EH (cell line): ENCODE measurements at places on chromosomes 13 and 19.

GRCh38 chr13:73290844-73291243 is 232.0 kb downstream of the KLF5 start:
- DNase-seq = no peak

GRCh38 chr19:38057959-38058690 is 151.1 kb downstream of the SIPA1L3 start:
- no peak for DNase-seq

DNA sequence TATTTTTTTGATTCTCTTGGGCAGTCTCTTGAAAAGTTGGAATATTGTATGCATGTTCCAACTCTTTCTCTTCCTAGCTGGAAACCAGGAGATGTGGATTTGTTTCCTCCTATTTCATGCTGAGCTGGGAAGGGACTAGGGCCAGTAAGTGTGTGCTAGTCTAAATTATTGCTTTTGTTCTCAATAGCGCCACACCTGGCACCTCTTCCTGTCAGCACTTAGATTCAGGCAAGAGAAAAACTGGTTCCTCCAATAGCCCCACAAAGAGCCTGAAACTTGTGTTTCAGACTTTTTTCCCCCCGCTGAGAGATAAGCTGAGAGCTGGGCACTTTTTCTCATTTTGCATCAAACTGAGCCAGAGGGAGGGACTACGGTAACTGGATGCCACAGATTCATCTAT is 353.4 kb downstream of the OLFM4 start:
- DNase-seq = no peak

- DNase-seq = peak; percentile 49
These were observed 40.8 kb upstream of the TPP2 start for GRCh38 chr13:102555914-102556553.

DNA sequence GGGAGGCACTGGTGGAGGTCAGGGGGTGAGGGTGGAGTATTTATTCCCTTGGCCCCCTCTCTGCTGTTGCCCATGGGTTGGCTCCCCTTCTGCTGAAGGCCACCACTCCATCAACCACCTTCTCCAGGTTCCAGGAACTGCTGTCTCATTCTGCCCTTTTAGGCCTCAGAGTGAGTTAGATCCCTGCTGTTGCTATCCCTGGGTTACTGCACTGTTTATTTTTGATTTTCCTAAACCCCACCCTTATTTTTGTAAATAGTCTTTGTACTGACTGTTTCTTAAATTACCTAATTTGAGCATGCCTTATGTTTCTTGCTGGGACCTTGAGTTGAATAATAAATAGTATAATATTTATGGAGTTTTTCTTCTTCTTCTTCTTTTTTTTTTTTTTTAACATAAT is 132.8 kb downstream of the RGCC start:
- no peak for DNase-seq

GRCh38 chr13:48232420-48233045 is 473 bp upstream of the ITM2B start:
- DNase-seq = peak; percentile 31

DNA sequence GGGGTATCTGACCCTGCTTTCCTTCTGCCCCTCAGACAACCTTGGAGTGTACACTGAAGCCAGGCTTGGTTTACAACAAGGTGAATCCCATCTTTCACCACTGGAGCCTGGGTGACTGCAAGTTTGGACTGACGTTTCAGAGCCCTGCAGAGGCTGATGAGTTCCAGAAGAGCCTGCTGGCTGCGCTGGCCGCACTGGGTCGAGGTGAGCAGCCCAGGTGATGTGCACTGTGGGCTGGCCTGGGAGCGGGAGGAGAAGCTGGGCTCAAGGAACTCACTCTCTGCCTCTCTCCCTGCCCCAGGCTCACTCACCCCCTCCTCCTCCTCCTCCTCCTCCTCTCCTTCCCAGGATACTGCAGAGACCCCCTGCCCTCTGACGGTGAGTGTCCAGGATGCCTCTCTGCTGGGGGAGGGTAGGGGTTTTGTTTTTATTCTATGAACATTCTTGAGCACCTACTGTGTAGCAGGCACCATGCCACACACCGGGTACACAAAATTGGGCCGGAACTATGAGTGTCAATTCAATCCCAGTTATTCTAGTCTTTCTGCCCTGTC is 3.5 kb downstream of the SPRED3 start:
- no peak for DNase-seq

GRCh38 chr19:48419158-48419920 is 25.9 kb downstream of the GRIN2D start:
- peak; percentile 66 for DNase-seq
